ENCODE measurements at places on chromosomes 3 and 15.

DNA sequence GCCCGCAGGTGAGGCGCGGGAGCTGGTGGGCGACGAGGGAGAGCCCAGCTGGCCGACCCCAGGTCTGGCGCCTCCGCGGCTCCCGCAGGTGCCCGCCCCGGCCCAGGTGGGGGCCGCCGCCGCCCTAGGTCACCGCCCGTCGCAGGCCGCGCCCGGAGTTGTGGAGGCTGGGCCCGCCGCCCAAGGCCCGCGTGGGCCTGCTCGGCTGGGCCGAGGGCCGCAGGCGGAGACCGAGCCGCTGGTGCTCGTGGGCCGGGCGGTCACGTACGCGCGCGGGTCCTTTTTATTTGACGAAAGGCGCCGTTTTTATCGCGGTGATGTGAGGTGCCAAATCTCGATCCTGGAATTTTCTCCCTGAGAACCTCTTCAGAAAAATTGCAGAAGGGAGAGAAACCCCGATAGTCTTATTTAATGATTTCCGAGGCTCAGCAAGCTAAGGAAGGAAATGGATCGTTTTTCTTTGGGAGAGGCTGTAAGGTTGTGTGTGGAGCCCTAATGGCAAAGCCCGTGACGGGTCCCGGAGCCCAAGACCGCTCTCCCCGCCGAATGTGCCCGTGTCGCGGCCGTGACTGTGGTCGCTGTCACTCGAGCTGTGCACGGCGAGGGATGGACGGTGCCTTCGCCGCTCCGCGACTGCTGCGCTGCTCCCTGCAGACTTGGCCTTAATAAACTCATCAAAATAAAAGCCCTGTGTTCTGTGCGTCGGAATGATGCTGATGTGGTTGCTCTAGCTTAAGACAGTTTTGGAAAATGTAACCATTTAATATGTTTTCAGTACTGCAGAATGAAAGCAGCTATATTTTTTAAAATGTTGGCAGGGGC, 612 bp downstream of the APPL1 start:
- peak; percentile 46 for DNase-seq

- no peak for DNase-seq
Observed at GRCh38 chr3:133487920-133488540, 85.5 kb upstream of the CDV3 start.

DNA sequence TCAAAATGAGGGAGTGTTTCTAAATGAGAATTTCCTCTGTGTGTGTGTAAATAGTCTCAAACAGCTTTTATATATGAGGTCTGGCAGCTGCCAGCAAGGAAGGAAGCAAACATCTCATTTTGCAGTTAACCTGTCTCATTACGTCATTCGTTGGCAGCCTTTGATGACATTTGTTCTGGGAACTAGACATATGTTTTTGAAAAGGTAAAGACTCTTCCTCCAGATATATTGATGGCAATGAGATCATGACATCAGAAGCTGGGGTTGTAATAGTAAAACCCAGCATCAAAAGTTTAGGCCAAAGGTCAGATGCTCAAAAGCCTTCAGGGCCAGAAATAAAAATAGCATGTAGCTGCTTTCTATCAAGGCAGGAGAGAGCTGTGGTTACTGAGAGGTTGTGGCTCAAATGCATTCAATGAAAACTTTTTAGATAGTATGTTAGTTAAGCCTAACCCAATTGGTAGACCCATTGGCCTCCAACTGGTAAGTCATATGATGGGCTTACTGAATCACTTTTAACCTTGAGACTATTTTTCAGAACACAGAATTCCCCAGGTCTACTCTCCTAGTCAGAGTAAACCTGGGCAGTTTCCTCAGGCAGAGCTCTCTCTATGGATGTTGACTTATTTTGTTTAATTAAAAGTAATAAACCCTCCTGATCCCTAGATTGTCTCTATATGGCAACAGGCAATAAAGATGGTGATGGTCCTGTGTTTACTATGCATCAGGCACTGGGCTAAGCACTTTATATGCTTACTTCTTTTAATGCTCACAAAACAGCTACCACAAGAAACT, 386.5 kb upstream of the CFAP20DC start:
- no peak for DNase-seq

DNA sequence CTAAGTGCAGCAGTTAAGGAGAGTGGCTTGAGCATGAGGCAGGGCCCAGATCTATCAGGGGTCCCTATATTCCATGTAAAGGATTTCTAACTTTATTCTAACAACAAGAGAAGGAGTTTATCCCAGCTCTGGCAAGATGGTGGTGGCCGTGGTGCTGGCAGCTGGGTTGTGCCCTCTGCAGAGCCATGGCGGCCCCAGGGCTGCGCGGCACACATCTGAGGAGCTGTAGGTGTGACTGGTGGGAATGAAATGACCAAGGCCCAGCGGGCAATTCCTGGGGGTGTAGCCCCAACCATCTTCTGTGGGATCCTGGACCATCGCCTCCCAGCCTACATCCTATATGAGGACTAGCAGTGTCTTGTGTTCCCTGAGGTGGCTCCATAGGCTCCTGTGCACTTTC, 263.5 kb downstream of the CNTN4 start:
- no peak for DNase-seq

- no peak for DNase-seq
Observed at GRCh38 chr3:136624371-136624770, 127.8 kb downstream of the STAG1 start.

- no peak for DNase-seq
Observed at GRCh38 chr3:117846238-117846637, 1136.7 kb downstream of the TUSC7 start.

- DNase-seq, result peak; percentile 4
Observed at GRCh38 chr3:62665627-62666437, 209.4 kb downstream of the CADPS start.

- DNase-seq, result no peak
Observed at GRCh38 chr3:14605744-14606143, 45.8 kb upstream of the CCDC174 start.

Measured in T-helper 2 cell treated with Interferon-gamma antibody and Interleukin-4, amounts not matched to agents 5 μg/mL and 100 μg/mL, for 36 hours (primary cell).